Activated CD4-positive, alpha-beta T cell treated with anti-CD3 and anti-CD28 coated beads, Interleukin-2, amount 10 ng/mL, durations not matched to agents 24 days and 14 days (primary cell): ENCODE measurements at places on chromosomes 3 and 15. TPM values are rescaled to one million over a fixed set of nuclear protein-coding genes. Genes with fewer than 3 reads are reported as not detected.

C3orf62 gene
- total RNA-seq: 8.0 and 9.6 TPM in 2 replicates

TUSC7 gene
- not detected in 2 replicates for total RNA-seq

IMP3 gene
- total RNA-seq: 108 and 112 TPM in 2 replicates

PROK2 gene
- not detected in 2 replicates for total RNA-seq

CATSPER2 gene
- 8.9 and 10.0 TPM in 2 replicates for total RNA-seq

CISH gene
- 359 and 361 TPM in 2 replicates for total RNA-seq
